ENCODE measurements at places on chromosomes 11 and 22.

GRCh38 chr22:39351689-39352214, 2.0 kb downstream of the SYNGR1 start:
- no peak for DNase-seq

DNA sequence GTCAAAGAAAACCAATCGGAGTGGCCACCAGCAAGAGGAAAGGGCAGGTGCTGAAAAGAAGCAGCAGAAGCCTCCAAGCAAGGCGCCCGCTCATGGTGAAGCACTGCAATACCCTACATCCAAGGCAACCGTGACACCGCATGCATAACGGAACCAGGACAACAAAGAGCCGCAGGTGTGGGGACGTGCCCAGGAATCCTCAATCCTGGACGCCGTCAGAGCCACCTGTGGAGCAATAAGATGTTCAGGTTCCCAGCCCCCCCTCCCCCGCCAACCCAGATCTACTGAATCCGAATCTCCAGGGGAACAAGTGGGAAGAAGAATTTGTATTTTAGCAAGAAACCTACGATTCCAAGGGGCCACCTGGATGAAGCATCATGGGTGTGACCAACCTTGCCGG, 70.8 kb downstream of the SHANK2 start:
- no peak for DNase-seq

DNA sequence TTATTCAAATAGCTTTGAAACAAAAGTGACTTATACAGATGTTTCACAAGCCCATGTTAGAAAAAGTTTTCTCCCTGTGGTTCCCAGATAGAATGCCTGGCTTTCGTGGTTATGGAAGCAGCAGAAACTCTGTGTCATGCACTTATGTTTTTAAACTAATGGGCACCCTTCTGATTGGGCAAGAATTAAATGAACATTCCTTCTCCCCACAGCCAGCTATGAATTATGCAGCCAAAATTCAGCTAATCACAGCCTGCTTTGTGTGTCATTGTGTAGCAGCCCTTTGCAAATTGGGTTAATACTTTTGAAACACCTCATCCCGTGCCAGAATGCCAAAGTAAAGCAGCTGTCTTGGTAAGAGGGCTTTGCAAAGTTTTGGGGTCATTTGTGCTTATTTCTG, 46.9 kb downstream of the PANX1 start:
- no peak for DNase-seq

GRCh38 chr11:125305345-125305744, 140.8 kb downstream of the PKNOX2 start:
- DNase-seq = no peak

GRCh38 chr11:65069217-65069616, 10.9 kb upstream of the NAALADL1 start:
- no peak for DNase-seq

- DNase-seq = no peak
Measured at GRCh38 chr11:9528573-9529333, 44.7 kb upstream of the WEE1 start.

DNA sequence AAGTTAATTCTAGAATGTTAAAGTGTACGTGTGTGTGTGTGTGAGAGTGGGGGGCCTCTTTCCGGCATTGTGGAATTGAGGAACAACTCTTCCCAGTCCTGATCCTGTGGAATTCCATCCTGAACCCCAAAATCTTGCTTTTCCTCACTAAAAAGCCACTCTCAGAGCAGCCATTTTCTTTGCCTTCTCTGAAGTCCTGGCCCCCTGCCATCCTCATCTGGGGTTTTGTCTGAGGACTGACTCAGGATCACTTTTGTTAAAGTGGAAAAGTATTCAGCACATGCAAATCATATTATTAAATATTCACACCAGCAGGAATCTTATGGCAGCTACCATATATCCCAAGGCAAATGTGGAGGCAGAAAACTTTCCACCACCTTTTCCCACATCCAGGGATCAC, 3.8 kb downstream of the SCN4B start:
- no peak for DNase-seq

DNA sequence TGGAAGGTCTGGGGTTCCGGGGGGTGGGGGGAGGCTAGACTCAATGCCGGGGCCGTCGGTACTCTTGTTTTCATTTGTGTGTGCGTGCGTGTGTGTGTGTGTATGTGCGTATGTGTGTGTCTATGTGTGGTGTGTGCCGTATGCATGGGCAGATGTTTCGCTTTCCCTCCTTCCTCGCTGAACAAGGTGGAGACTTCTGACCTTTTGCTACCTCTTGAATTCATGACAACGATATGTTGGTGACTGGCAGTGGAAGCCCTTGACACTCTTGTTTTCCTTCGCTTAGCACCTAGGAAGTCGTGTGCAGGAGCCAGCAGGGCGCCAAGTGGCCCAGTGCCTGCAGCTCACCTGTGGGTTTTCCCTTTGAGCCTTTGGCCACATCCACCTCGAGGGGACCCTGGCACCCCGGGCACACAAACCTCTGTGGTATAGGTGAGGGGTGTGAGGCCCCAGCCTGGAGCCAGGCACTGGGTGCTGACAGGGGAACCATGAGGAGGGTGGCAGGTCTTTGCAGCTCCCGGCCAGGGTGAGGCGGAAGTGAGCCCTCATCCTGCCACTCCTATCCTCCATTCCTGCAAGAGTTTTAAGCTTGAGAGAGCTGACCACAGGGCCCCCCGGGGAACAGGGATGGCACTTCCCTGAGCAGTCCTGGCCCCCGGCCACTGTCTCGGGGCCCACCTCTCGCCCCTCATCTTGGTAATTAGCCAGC, 19.3 kb upstream of the TMEM191C start:
- DNase-seq = no peak

- no peak for DNase-seq
Measured at GRCh38 chr22:26464312-26464711, 19.3 kb downstream of the HPS4 start.

DNA sequence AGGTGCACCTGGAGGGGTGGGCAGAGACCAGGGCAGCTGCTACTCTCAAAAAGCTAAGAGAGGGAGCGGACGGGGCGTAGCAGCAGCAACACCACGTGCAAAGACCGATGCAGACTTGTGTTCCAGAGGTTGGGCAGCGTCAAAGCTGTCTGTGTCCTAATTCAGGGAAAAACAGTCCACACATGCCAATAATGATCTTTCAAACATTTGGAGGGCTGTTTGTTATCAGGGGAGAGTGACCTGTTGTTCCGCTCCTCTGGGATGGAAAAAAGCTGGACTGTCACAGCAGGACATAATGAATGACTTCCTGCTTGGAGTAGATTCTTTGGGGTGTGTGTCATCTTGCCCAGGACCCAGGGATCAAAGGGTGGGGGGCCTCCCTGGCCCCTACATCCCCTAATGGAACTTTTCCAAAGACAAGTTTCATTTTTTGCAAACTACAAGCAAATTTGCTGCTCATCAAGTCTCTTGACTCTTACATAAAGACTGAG, 6.2 kb upstream of the FBLN1 start:
- no peak for DNase-seq

- peak; percentile 95 for DNase-seq
Measured at GRCh38 chr11:60830478-60831142, 11.3 kb upstream of the CCDC86 start.

- no peak for DNase-seq
Measured at GRCh38 chr11:93983542-93984195, 37.5 kb upstream of the HEPHL1 start.

DNA sequence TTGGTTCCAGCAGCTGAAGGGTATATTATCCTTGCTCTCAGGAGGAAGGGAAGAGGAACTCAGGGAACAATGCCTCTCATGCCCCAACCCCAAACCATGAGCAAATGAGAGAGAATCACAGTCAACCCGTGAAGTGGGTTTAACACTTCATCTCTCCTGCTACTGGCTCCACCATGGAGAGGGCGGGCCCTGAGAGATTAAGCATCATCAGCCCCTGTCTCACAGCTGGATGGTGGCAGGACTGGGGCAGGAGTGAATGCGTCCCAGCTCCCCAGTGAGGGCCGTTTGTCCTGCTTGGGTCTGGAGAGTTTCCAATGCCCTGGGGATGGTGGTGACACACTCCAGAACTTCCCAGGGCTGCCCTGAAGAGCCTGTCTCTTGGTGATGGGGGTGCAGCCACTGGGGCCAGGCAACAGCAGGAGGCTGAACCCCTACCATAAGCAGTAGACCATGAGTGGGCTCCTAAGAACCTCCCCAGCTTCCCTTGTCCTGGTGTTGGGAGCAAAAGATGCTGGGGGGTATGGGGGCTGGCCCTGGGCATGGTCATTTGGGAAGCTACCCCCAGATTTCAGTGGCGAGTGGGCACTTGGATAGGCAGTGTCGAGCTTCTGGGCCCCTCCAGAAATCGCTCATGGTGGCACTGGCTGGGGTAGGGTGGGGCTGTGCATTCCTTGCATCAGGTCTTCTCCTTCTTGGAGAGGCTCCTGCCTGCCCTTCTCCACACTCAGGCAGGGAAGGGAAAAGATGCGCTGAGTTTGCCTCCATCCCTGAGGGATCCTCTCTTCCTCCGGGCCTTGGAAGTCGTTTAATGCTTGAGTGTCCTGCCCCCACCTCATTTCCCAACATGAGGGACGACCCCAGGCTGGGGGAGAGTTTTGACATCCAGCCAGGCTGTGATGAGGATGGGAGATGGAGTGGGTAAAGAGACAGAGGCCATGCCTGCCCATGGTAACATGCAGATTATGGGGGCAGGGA, 157.5 kb downstream of the ST3GAL4 start:
- DNase-seq = no peak

- no peak for DNase-seq
Measured at GRCh38 chr22:36966851-36967540, 52.3 kb downstream of the TST start.

- no peak for DNase-seq
Measured at GRCh38 chr11:61778920-61779650, 13.3 kb downstream of the TMEM258 start.

- no peak for DNase-seq
Measured at GRCh38 chr11:62411524-62411923, 7.3 kb upstream of the SCGB1A1 start.

GRCh38 chr11:75632450-75632849, 36.4 kb downstream of the MAP6 start:
- no peak for DNase-seq

DNA sequence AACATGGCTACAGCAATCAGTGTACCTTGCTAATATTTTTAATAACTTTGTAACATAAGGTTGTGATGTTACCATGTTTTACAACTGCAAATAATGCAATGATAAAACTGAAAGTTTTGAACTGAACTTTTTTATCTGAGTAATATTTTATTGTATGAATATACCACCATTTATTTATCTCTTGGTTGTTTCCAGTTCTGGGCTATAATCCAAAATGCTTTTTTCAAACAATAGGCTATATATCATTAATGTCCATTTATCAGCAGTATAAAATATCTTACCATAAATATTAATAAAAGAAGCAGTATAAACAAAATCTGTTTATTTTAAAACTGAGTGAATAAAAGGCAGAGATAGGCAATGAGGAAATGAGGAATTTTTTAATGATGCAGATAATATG, 63.3 kb downstream of the SIK3 start:
- no peak for DNase-seq

DNA sequence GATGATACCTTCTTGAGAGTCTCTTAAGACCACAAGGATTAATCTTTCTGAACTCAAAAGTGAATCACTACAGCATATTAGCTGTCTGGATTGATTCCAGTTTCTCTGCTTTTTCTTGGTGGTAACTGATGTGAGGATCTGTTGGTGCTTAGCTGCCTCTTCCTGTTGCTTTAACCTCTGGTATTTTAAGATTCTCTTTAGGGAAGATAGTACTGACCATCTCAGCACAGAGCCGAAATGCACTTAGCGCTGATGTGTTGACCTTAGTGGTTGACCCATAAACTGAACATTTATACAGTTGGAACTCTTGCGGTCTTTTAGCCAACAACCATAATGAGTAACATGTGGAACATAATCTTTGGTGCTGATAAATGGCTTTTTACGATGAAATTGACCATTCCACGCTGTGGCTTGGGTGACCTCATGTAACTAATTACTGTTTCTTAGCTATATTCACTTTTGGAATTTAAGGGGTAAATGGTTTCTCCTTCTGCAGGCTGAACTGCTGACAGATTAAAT, 33.7 kb downstream of the APLP2 start:
- DNase-seq = no peak

GRCh38 chr11:120715239-120715638, 203.7 kb downstream of the GRIK4 start:
- DNase-seq = no peak

GRCh38 chr22:38728871-38729796, 23.4 kb downstream of the GTPBP1 start:
- no peak for DNase-seq

GRCh38 chr11:78310500-78310909, 107.1 kb downstream of the GAB2 start:
- no peak for DNase-seq

GRCh38 chr11:111395749-111396148, 16.7 kb upstream of the POU2AF1 start:
- DNase-seq = no peak

DNA sequence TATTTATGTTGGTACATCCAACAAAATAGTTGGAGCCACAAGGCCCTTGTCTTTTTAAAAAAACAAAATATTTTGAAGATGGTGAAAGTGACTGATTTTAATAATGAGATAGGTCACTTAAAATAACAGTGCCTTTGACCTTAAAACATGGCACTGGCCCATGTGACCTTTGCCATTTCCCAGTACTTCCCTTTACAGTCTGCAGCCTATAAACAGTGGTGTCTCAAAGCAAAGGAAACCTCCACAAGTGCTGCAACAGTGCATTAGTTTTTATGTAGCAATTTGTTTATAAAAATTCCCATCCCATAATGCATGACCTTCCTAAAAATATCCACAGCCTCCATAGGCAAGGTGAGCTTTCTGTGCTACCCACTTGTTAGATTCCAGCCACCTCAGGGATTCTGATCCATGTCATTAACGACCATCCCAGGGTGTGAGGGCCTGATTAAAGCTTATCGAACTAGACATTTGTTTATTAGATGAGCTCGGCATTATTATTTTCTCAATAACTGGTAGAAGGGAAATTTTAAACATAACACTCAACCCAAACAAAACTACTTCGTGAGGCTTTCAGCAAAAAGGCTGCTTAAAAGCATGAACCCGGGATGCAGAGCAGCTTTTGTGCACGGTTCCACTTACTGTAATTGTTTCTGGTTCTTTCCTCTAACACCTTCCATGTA, 28.0 kb upstream of the CRKL start:
- DNase-seq = no peak

DNA sequence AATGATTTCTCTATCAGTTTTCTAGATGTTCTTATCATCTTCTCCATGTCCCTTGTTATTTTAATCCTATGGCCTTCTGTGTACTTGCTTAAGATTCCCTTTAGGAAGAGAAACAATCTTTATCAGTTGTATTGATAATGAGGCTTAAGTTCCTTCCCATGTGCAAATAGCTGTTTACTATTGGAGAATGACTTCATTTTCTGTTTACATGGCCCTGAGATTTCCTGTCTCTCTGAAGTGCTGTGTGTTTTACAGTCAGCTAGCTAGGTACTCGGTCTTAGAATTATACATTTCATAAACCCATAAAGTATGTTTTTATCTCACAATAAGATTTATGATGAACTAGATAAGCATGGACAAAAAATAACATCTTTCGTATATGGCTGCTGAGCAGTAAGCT, 67.5 kb upstream of the CCDC179 start:
- DNase-seq = no peak

- DNase-seq = no peak
Measured at GRCh38 chr11:87255589-87255988, 217.9 kb downstream of the TMEM135 start.

- no peak for DNase-seq
Measured at GRCh38 chr11:35746356-35747153, 84.0 kb downstream of the TRIM44 start.

All from NCI-H1694 (cell line).